Stimulated activated CD8-positive, alpha-beta memory T cell treated with anti-CD3 and anti-CD28 coated beads, Interleukin-7, amount 100 ng/mL, for 48 hours (primary cell): ENCODE measurements at places on chromosomes 3 and 15.

- no peak for DNase-seq
Measured at GRCh38 chr3:43106293-43106628, 382 bp upstream of the POMGNT2 start.

- no peak for DNase-seq
Measured at GRCh38 chr3:98786364-98787006, 23.3 kb downstream of the ST3GAL6 start.

DNA sequence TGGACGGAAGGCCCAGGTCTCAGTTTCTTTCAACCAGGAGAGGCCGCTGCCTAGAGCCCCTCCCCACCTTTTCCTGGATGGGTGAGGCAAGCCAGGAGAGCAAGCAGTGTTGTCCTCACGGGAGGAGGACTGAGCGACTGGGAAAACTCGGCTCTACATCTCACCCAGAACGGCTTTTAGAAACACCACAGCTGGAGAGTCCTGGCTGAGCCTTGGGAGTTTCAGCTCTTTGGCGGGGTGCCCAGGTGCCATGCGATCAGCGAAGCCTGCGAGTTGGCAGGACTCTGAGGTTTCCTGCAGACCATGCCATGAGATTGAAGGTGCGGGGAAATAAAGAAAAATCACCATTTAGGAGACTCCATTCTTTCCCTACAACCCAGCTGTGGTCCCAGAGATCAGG is 26.0 kb downstream of the PPCDC start:
- no peak for DNase-seq

DNA sequence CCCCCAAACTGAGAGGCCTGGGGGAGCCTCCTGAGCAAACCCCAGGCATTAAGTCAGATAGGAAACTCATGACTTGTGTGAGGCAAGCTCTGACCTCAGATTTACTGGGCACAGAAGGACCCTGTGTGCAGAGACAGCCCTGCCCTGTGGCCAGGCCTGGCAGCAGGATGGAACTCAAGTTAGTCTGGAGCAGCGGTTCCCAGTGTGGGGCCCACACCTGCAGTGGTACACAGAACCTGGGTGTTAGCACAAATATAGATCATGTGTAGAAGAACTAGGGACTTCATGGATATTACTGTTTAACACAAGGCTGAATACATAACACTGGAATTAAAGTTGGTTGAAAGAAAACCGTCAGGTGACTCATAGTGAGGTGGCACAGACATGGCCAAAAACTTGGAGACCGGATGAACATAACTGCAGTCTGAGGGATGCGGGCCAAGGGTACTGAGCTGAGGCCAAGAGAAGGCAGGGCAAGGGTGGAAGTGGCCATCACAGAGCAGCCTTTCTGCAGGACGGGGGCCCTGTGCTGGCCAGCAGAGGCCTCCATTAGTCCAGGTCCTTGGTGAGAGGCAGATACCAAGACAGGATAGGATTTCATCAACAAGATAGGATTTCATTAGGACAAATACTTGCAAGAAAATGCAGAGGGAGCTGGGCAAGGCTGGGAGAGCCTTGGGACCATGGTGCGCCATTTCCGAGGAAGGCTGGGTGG is 40.9 kb downstream of the IRAK2 start:
- no peak for DNase-seq

GRCh38 chr3:64278625-64279024 is 53.4 kb upstream of the PRICKLE2 start:
- no peak for DNase-seq

DNA sequence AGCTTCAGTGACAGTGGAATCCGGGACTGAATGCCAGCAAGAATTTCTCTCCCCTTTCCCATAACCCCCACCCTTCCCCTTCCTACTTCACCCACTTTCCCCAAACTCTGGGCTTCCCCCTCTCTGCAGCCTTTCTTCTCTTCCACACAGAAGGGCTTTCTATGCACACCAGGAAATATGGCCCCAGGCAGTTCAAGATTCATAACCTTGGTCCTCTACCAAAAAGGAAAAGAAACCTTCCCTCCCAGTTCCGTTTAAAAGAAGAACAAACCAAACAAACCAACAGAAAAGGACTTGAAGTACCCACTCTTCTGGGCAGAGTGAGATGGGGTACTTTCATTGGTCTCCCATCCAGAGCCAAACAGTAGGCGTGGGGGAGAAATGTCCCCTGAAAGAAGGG is 68.8 kb upstream of the ABHD2 start:
- no peak for DNase-seq
